ENCODE measurements at places on chromosomes 4 and X.

DNA sequence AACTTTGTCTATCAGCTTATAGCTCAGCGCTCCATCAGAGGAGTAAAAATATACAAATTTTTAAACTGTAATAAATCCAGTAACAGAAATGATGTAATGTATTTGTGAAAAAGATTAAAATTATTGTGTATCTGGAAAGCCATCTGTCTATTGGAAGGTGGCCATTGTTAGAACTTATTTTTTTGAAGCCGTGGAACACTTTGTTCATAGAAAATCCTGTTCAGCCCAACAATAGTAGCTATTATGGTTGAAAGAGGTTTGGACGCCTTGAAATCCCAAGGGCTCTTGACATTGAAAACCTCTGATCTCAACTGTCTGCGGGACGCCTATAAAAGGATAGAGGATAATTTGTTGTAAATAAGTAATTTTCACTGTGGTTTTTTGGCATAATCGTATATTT is 98.3 kb downstream of the RAPGEF2 start:
- no peak for DNase-seq

- no peak for DNase-seq
Observed at GRCh38 chr4:172709376-172709775, 459.2 kb upstream of the GALNT7 start.

DNA sequence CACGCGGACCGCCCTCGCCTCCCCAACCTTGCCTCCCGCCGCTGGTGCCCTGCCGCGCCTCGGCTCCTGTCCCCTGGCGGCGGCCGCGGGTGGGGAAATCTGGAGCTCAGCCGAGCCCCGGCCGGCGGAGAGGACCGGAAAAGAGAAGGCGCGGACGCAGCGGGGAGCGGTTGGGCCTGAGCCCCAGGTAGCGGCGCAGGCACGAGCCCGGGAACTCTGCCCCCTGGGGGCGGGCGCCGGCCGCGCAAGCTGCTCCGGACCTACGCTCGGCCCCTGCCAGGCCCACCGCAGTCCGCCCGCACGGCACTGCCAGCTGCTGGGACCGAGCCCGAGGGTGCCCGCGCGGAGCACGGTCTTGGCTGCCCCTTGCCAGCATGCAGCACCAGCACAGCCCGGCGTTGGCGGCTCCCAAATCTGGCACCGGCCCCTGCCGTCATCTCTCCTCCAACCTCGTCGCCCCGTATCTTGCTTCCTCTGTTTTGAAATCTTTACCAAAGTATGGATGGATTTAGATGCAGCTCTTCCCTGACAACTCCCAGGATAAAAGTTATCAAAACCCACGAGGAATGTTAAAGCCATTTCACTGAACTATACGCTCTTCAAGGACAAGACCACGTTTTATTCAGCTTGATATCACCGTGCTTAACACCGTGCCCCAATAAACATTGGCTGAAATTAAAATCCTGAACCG is at the start of gene PRSS12:
TSS of gene PRSS12 (minus strand) at position 161 of the 691 bp plus-strand sequence. CDS start 283 bp downstream, outside the sequence.
- peak; percentile 84 for DNase-seq

DNA sequence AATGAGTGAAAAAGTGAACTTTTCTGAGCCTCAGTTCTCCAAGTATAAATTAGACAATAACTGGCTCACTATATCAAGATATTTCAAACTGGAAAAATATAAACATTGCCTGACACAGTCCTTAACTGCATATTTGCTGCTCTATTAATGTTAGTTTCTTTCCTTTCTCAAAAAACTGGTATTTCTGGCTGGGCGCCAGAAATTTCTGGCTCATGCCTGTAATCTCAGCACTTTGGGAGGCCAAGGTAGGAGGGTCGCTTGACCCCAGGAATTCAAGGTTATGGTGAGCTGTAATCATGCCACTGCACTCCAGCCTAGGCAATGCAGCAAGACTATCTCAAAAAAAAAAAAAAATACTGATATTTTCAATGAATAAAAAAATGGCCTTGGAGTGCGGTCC is 227.0 kb downstream of the MAGEB17 start:
- peak; percentile 12 for DNase-seq
